ENCODE measurements at places on chromosomes 5 and 9.
A peak's percentile ranks its signal among the peaks of the same experiment; 100 is the strongest.

DNA sequence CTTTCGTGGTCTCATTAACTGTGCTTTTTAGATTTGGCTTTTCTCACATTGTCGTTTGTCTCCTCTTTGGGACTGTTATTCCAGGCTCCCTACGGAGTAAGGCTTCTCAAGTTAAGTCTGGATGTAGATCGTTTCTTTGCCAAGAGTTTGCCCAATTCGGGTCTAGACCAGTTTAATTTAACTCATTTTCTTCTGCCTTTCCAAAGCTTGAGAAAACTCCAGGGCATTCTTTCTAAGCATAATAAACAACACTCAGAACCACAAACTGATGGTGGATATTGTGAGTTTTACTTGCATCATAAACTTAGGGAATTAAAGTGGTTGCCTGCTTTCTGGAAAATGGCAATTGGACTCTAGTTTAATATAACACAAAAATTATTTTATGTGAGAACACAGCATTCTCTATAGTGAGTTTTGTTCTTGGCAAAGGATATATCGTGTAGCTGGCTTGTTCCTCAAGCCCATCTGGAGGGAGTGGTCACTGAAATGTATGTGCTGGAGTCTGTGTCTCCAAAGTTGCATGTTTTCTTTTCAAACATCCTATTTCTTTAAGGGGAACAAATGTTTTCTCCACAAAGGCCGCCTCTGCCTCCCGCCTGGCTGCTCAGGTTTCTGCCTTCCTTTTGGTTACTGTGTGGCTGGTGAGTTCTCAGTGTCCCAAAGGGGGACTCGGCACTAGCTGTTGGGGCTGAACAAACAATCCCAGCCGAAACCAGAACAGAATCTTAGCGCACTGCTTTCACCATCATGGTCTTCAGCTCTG, 211.3 kb upstream of the FBN2 start:
- no peaks in the 10 kb centered on the region for H3K27me3 ChIP-seq
- DNase-seq: no peak
- no peaks in the 10 kb centered on the region for H3K4me1 ChIP-seq
- H3K4me3 ChIP-seq: no peak overlapping the region
- no peaks in the 10 kb centered on the region for H3K36me3 ChIP-seq

- H3K4me1 ChIP-seq: no peaks in the 10 kb centered on the region
- H3K27ac ChIP-seq: no peak overlapping the region
- H3K4me3 ChIP-seq: no peak overlapping the region
- no peaks in the 10 kb centered on the region for H3K36me3 ChIP-seq
Measured at GRCh38 chr9:115085773-115086377, 32.1 kb downstream of the TNC start.

GRCh38 chr5:126445502-126446174, 22.4 kb downstream of the GRAMD2B start:
- no peak overlapping the region for H3K4me3 ChIP-seq
- no peak for DNase-seq
- peaks cover 14% of the 10 kb centered on the region for H3K36me3 ChIP-seq
- peak overlapping the region; percentile 25 for H3K27ac ChIP-seq

GRCh38 chr5:132446621-132447020, 44.0 kb downstream of the IRF1 start:
- DNase-seq: peak; percentile 7
- H3K4me1 ChIP-seq: peaks cover 62% of the 10 kb centered on the region
- H3K4me3 ChIP-seq: no peak overlapping the region
- H3K27ac ChIP-seq: no peak overlapping the region
- no peaks in the 10 kb centered on the region for H3K27me3 ChIP-seq

GRCh38 chr9:135906291-135907005, 898 bp downstream of the CAMSAP1 start:
- H3K4me3 ChIP-seq: peak overlapping the region; percentile 84
- DNase-seq: peak; percentile 56
- peaks cover 35% of the 10 kb centered on the region for H3K4me1 ChIP-seq
- H3K36me3 ChIP-seq: peaks cover 47% of the 10 kb centered on the region
- no peaks in the 10 kb centered on the region for H3K27me3 ChIP-seq

GRCh38 chr5:141543053-141543452, 54.2 kb downstream of the PCDHGC5 start:
- H3K36me3 ChIP-seq: peaks cover 51% of the 10 kb centered on the region
- DNase-seq: no peak
- H3K27me3 ChIP-seq: no peaks in the 10 kb centered on the region
- H3K4me1 ChIP-seq: no peaks in the 10 kb centered on the region

GRCh38 chr9:131043087-131043486, 34.1 kb downstream of the LAMC3 start:
- H3K4me3 ChIP-seq: no peak overlapping the region
- peaks cover 8% of the 10 kb centered on the region for H3K27me3 ChIP-seq
- no peaks in the 10 kb centered on the region for H3K36me3 ChIP-seq
- no peak for DNase-seq
- peaks cover 13% of the 10 kb centered on the region for H3K4me1 ChIP-seq
- no peak overlapping the region for H3K27ac ChIP-seq

GRCh38 chr5:14247054-14247386, 103.9 kb downstream of the TRIO start:
- peaks cover 18% of the 10 kb centered on the region for H3K27me3 ChIP-seq
- no peak for DNase-seq
- no peaks in the 10 kb centered on the region for H3K4me1 ChIP-seq
- H3K4me3 ChIP-seq: no peak overlapping the region

Measured in activated naive CD4-positive, alpha-beta T cell treated with anti-CD3 and anti-CD28 coated beads, Interleukin-2, amount 10 ng/mL, durations not matched to agents 7 days and 5 days (primary cell).